ENCODE measurements at places on chromosomes 13 and 19.

DNA sequence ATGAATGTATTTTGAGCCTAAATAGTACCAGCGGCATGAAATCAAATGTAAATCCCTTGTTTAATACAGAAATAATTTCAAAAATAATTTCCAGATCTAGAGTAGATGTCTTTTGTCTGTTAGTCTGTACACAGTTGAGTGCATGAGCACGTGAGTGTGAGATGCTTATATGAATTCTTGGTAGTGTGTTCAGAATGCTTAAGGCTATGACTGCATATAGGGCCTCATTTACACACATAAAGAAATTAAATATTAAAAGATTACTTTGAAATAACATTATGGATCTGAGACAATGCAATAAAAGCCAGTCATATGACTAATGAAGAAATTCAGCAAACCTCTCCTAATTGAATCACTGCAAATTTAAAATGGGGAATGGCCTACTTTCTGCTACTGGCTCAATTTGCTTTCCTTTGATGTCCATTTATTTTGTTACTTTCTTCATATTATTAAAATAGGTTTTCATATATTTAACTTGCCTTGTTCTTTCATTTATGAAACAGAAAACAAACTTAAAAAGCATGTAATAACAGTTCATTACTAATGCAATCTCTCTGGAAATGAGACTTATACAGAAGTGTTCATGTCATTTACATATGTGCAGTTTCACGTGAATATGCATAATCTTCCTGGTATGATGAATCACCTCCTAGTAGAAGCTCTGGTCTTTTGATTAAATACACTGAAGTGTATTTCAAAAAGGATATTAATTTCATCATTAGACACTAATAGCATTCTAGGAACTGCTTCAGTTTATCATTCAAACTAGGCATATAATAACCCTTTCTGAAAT lies 4.5 kb downstream of the AMER2 start:
- no peak for DNase-seq

DNA sequence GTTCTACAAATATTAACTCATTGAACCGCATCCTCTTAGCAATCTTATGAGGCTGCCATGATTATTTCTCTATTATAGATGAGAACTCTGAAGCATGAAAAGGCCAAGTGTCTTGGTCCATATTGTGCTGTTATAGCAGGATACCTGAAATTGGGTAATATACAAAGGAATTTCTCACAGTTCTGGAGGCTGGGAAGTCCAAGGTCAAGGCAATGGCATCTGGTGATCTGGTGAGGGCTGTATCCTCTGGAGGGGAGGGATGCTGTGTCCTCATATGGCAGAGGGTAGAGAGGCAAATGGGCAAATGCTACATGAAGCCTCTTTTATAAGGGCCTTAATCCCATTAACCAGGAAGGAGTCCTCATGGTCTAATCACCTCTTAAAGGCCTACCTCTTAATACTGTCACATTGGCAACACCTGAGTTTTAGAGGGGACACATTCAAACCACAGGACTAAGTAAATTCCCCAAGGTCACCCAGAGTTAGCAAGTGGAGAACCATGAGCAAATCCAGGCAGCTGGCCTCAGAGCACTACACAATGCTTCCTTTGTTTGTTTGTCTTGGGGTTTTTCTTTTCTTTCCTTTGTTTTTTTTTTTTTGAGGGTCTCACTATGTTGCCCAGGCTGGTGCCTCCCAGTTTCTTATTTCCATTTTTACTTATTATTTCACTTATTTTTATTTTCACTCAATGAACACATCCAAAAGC lies 55.9 kb upstream of the LATS2 start:
- no peak for DNase-seq

DNA sequence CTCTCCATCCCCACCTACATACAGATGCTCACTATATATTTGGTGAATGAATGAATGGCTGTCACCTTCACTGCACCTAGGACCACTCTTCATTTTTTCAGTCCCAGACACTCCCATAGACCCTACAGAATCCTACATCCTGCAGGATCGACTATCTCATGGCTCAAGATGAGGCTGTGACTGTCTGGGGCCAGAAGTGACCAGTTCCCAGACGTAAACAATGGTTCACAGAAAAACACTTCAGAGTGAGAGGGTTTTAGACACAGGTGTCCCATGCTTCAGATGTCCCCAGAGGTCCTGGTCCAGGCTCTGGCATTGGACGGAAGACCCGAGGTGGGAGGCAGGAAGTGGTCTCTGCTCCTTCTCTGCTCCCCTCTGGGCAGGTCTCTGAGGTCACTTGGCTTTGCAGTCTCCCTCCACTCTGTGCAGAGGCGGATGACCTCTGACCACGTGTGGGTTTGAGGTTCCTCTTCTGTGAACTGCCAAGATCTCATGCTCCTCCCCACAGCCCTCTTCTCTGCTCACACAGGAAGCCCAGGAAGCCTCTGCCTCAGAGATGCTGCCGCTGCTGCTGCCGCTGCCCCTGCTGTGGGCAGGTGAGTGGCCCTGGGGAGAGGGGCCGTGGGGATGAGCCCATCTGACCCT lies 24.9 kb downstream of the SIGLEC7 start:
- no peak for DNase-seq

DNA sequence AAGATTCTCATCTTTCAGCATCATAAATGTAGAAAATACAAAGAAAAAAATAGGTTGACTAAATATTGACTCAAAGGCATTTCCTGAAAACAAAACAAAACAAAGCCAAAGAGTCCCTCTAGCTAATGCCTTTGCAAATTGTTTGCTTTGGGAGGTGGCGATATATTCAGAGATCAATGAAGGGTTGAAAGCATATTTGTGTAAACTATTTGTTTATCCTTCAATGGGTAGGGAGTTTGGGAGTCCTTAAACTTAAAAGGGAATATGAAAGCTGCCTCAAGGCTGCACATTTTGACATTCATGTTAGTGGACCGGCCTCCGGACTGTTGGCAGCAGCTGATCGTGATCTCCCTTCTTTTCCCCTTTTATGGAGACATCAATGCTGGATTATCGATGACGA lies 257.5 kb downstream of the ITGBL1 start:
- DNase-seq = no peak

- peak; percentile 58 for DNase-seq
Measured at GRCh38 chr13:98528663-98529064, 48.2 kb downstream of the STK24 start.

- peak; percentile 17 for DNase-seq
Measured at GRCh38 chr13:64529874-64530485, 2700.2 kb downstream of the PCDH9 start.

GRCh38 chr13:60655256-60655655 lies 258.2 kb downstream of the TDRD3 start:
- DNase-seq = peak; percentile 6

- peak; percentile 86 for DNase-seq
Measured at GRCh38 chr19:39413272-39413910, 922 bp downstream of the PLEKHG2 start.

- DNase-seq = no peak
Measured at GRCh38 chr19:47266401-47266941, 8.2 kb upstream of the INAFM1 start.

- DNase-seq = no peak
Measured at GRCh38 chr13:60331249-60332012, 65.6 kb upstream of the TDRD3 start.

Measured in astrocyte of the hippocampus (primary cell).